ENCODE measurements at places on chromosomes 4 and X. TPM values are rescaled to one million over a fixed set of nuclear protein-coding genes. Genes with fewer than 3 reads are reported as not detected.

Gene FGG
- total RNA-seq = not detected

Gene RAI2
- total RNA-seq = 2.7 TPM

Gene MAGEA12
- total RNA-seq = not detected

Gene PRRG1
- total RNA-seq = 30.4 TPM

Gene ANK2
- total RNA-seq = 3.1 TPM

Gene SAP30
- total RNA-seq = 24.0 TPM
